ENCODE measurements at places on chromosomes 1 and 21. TPM values are rescaled to one million over a fixed set of nuclear protein-coding genes. Genes with fewer than 3 reads are reported as not detected.

DNA sequence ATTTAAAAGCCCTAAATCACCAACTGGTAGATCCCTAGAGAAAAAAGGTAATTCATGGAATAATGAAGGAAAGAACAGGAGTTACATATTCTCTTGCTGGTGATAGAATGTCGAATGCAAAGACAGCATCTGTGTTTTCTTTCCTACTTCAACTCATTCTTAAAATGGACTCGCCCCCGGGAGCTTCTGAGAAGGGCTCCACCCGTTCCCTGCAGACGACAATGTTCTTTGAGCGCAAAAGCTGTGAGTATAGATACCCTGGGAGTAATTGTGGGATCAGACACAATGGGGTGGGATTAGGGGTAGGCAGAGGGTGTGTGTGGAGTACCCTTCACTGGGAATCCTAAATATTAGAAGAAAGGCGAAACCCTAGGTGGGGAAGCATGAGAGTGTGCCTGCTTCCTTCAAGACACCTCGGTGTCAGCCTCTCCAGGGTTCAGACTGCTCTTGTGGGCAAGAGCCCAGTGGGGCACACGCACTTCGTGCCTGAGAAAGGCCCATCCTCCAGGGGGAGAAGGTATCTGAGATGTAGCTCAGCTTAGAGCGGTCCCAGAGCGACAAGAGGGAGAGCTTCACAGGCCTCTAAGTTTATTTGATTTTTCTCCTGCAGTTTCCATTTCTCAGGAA is 123.3 kb upstream of the DPYD start:
- DNase-seq = no peak
- H3K27me3 ChIP-seq = peaks cover 93% of the 10 kb centered on the region
- H3K36me3 ChIP-seq = no peaks in the 10 kb centered on the region
- H3K27ac ChIP-seq = no peak overlapping the region
- H3K4me3 ChIP-seq = no peak overlapping the region

The PTGS2 gene
- 0.85 TPM for total RNA-seq

GRCh38 chr1:241375886-241376285 is 18.9 kb upstream of the RGS7 start:
- no peaks in the 10 kb centered on the region for H3K36me3 ChIP-seq
- no peaks in the 10 kb centered on the region for H3K4me1 ChIP-seq
- H3K27ac ChIP-seq = no peak overlapping the region
- no peak overlapping the region for H3K4me3 ChIP-seq
- no peak for DNase-seq
- H3K27me3 ChIP-seq = no peaks in the 10 kb centered on the region

The HSD3B2 gene
- not detected for total RNA-seq

The HTR6 gene
- not detected for total RNA-seq

DNA sequence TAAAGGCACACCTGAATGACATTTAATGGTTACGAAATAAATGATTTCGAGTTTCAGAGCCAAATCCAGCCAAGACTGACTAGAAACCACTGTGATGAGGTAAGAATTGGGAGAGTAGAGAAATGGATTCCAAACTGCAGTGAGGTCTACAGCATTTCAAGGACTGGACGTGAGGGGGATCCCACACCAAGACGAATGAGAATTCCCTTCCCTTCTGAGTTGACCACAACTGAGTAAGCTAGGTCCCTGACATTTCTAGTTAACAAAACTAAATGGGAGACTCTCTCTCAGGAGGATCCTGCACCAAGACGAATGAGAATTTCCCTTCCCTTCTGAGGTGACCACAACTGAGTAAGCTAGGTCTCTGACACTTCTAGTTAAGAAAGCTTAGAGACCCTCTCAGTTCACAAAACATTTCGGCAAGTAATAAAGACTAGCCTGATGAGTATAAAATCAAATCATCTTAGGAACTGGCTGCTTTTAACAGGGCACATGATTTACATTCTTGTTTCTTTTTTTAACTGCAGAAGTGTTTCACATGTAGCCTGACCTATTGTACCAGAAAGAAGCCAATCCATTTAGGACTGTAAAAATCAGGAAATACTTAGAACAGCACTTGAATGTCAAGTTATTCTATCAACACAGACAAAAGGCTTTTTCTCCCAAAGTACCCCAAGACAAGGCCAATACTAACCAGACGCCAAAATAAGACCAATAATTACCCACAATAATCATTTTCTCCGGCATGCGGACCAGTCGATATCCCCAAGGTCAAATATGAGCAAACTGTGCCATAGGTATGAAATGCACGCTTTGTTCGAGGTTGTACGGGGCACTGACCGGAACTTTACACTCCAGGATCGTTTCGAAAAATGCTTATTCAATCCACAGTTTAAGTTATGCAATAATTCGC is 1.4 kb upstream of the SPATA1 start:
- H3K4me1 ChIP-seq = peaks cover 70% of the 10 kb centered on the region
- peak overlapping the region; percentile 84 for H3K4me3 ChIP-seq
- no peaks in the 10 kb centered on the region for H3K27me3 ChIP-seq
- H3K36me3 ChIP-seq = peaks cover 19% of the 10 kb centered on the region
- DNase-seq = no peak

The MCOLN3 gene
- total RNA-seq = 0.44 TPM

- DNase-seq = no peak
- H3K36me3 ChIP-seq = no peaks in the 10 kb centered on the region
- H3K27ac ChIP-seq = no peak overlapping the region
Observed at GRCh38 chr1:67847466-67847865, 14.2 kb upstream of the GNG12 start.

DNA sequence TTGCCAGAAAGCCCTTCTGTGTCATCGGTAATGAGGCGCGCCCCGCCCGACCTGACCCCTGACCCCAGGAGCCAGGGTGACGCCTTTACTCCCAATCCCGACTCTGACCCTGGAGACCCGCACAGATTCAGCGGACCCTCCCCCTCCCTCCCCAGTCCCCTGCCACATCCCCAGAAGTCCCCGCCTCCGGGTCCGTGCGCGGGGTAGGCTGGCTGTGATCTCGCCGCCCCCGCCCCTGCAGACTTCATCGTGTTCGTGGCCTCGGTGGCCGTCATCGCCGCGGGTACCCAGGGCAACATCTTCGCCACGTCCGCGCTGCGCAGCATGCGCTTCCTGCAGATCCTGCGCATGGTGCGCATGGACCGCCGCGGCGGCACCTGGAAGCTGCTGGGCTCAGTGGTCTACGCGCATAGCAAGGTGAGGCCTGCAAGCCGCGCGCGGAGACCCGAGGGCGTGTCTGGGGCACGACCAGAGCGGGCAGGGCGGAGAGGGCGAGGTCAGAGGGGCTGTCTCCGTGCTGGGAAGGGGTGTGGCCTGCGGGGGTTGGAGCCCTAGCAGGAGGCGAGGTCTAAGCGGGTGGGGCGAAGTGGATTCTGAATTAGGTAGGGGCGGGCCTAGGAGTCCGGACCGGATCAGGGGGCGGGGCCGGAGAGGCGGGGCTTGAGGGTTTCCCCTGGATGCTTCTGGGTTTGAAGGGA is 34.8 kb downstream of the KCNQ4 start:
- H3K4me3 ChIP-seq = peak overlapping the region; percentile 62
- no peaks in the 10 kb centered on the region for H3K36me3 ChIP-seq
- no peak overlapping the region for H3K27ac ChIP-seq

GRCh38 chr21:16768096-16768495 is 744.7 kb upstream of the CXADR start:
- no peak for DNase-seq
- H3K27me3 ChIP-seq = no peaks in the 10 kb centered on the region
- no peak overlapping the region for H3K27ac ChIP-seq
- H3K4me1 ChIP-seq = no peaks in the 10 kb centered on the region
- no peaks in the 10 kb centered on the region for H3K36me3 ChIP-seq
- H3K4me3 ChIP-seq = no peak overlapping the region
